ENCODE measurements at places on chromosomes 16 and 17. TPM values are rescaled to one million over a fixed set of nuclear protein-coding genes. Genes with fewer than 3 reads are reported as not detected.

IL17C gene
- total RNA-seq: not detected

UMOD gene
- not detected for total RNA-seq

CARD14 gene
- 0.12 TPM for total RNA-seq

KRTAP2-2 gene
- total RNA-seq: not detected

CIBAR2 gene
- total RNA-seq: not detected

TMEM238L gene
- total RNA-seq: not detected

KRTAP4-6 gene
- not detected for total RNA-seq

LRRC36 gene
- not detected for total RNA-seq

LPCAT2 gene
- total RNA-seq: 9.0 TPM

NACA2 gene
- not detected for total RNA-seq

KLHL10 gene
- total RNA-seq: not detected

C16orf96 gene
- 0.19 TPM for total RNA-seq

All from heart right ventricle (tissue), 16 donors.